D341Med (cell line): ENCODE measurements at places on chromosomes 4 and X.

- DNase-seq: no peak
These were observed 12.2 kb downstream of the AFF1 start for GRCh38 chr4:86946868-86947500.

- DNase-seq: no peak
These were observed 279.0 kb downstream of the CFAP47 start for GRCh38 chrX:36198575-36198974.

DNA sequence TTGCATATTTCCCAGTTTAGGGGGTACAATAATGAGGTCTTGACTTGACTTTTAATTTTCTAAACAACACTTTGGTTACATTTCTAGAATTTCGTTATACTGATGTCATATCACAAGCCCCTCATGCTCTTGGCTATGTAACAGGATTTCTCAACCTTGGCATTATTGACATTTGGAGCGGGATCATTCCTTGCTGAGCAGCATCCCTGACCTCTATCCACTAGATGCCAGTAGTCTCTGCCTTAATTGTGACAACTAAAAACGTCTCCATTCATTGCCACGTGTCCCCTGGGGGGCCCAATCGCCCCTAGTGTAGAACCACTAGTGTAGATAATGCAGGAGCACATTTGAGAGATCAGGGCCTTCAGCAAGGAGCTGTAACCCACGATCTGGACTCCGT is 234.2 kb upstream of the MID1 start:
- no peak for DNase-seq

- DNase-seq: no peak
These were observed 90.7 kb upstream of the DCLK2 start for GRCh38 chr4:149987330-149988086.

- DNase-seq: no peak
These were observed 353.0 kb downstream of the ADAM29 start for GRCh38 chr4:175271010-175271630.
